Caco-2 (cell line): ENCODE measurements at places on chromosomes 12 and 14. TPM values are rescaled to one million over a fixed set of nuclear protein-coding genes. Genes with fewer than 3 reads are reported as not detected.

P3H3 gene
- 25.1 and 25.6 TPM in 2 replicates for total RNA-seq

AGAP2 gene
- 0.09 TPM in 1 of 2 replicates, not detected in the other for total RNA-seq

KRT2 gene
- not detected in 2 replicates for total RNA-seq

TAS2R50 gene
- 2.0 and 2.2 TPM in 2 replicates for total RNA-seq
